ENCODE measurements at places on chromosomes 6 and 20. TPM values are rescaled to one million over a fixed set of nuclear protein-coding genes. Genes with fewer than 3 reads are reported as not detected.
A peak's percentile ranks its signal among the peaks of the same experiment; 100 is the strongest.

GRCh38 chr6:140879946-140880345 is 1252.8 kb upstream of the GJE1 start:
- H3K36me3 ChIP-seq: no peaks in the 10 kb centered on the region
- no peak for DNase-seq
- no peaks in the 10 kb centered on the region for H3K27me3 ChIP-seq
- H3K27ac ChIP-seq: no peak overlapping the region
- no peaks in the 10 kb centered on the region for H3K4me1 ChIP-seq

The ECT2L gene
- not detected for total RNA-seq

The BCKDHB gene
- 18.8 TPM for total RNA-seq

GRCh38 chr6:93183531-93183972 is 235.8 kb downstream of the EPHA7 start:
- no peaks in the 10 kb centered on the region for H3K4me1 ChIP-seq
- H3K4me3 ChIP-seq: no peak overlapping the region
- H3K27me3 ChIP-seq: no peaks in the 10 kb centered on the region
- H3K27ac ChIP-seq: no peak overlapping the region
- no peaks in the 10 kb centered on the region for H3K36me3 ChIP-seq

The CST1 gene
- total RNA-seq: not detected

GRCh38 chr6:40550202-40551101 is 36.7 kb downstream of the LRFN2 start:
- no peaks in the 10 kb centered on the region for H3K36me3 ChIP-seq
- H3K4me3 ChIP-seq: no peak overlapping the region

DNA sequence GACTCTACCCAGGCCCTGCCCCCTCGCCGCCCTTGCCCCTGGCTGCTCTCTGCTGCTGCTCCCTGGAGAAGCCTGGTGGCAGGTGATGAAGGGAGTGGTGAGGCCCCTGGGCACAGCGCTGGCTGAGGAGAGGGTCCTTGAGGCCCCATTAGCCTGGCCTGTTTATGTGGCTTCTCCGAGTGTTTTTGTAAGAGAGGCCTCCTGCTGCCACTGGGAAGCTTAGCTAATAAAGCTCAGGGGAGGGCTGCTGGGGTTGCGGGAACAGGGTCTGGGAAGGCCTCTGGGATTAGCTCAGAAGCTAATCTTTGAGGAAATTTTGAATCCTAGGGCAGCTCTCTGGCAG is 15.5 kb downstream of the EBF4 start:
- no peak overlapping the region for H3K4me3 ChIP-seq
- no peak for DNase-seq
- no peak overlapping the region for H3K27ac ChIP-seq
- H3K36me3 ChIP-seq: no peaks in the 10 kb centered on the region
- H3K27me3 ChIP-seq: no peaks in the 10 kb centered on the region
- peaks cover 9% of the 10 kb centered on the region for H3K4me1 ChIP-seq

The MYH7B gene
- 0.04 TPM for total RNA-seq

GRCh38 chr6:111603040-111603439 is 2.6 kb downstream of the TRAF3IP2 start:
- H3K27me3 ChIP-seq: no peaks in the 10 kb centered on the region
- no peak overlapping the region for H3K27ac ChIP-seq
- peaks cover 49% of the 10 kb centered on the region for H3K4me1 ChIP-seq
- H3K36me3 ChIP-seq: peaks cover 11% of the 10 kb centered on the region
- H3K4me3 ChIP-seq: no peak overlapping the region
- DNase-seq: no peak

The SPATA25 gene
- 0.56 TPM for total RNA-seq

The PLCB4 gene
- not detected for total RNA-seq

The NHLRC1 gene
- not detected for total RNA-seq

GRCh38 chr20:35327074-35327976 is 35.1 kb upstream of the FAM83C start:
- H3K4me1 ChIP-seq: peaks cover 10% of the 10 kb centered on the region
- no peak overlapping the region for H3K27ac ChIP-seq
- H3K4me3 ChIP-seq: no peak overlapping the region

GRCh38 chr6:40541556-40542174 is 45.5 kb downstream of the LRFN2 start:
- H3K27ac ChIP-seq: peak overlapping the region; percentile 36
- H3K4me1 ChIP-seq: no peaks in the 10 kb centered on the region
- H3K4me3 ChIP-seq: no peak overlapping the region

- peak; percentile 67 for DNase-seq
- peaks cover 14% of the 10 kb centered on the region for H3K36me3 ChIP-seq
- peaks cover 36% of the 10 kb centered on the region for H3K4me1 ChIP-seq
- H3K27ac ChIP-seq: peak overlapping the region; percentile 70
- H3K27me3 ChIP-seq: no peaks in the 10 kb centered on the region
These were observed 42.7 kb downstream of the ANKRD6 start for GRCh38 chr6:89475634-89476033.

DNA sequence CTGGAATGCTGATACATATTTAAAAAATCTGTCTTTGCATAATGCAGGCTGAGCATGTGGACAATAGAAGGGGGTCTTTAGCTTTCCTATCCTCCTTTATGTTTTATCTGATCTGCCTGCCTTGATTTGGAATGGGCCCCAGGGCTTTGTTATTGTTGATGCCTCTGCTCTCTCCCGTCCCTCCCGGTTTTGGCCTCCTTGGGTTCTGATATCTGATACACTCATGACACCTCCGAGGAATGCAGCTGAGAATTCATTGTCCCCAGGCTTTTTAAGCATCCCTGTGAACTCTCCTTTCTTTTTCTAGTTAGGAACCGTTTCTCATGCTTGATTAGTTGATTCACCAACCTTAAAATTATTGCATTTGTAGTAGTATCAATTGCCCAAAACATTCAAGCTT is 185.5 kb upstream of the RALGAPA2 start:
- DNase-seq: no peak
- H3K4me1 ChIP-seq: no peaks in the 10 kb centered on the region
- H3K27ac ChIP-seq: no peak overlapping the region

- DNase-seq: no peak
- no peak overlapping the region for H3K4me3 ChIP-seq
- H3K4me1 ChIP-seq: no peaks in the 10 kb centered on the region
- H3K27me3 ChIP-seq: peaks cover 24% of the 10 kb centered on the region
These were observed 105.9 kb upstream of the SPACA1 start for GRCh38 chr6:87941556-87942358.

The SASH1 gene
- total RNA-seq: 0.47 TPM

- H3K4me3 ChIP-seq: no peak overlapping the region
- H3K4me1 ChIP-seq: no peaks in the 10 kb centered on the region
- no peaks in the 10 kb centered on the region for H3K36me3 ChIP-seq
- no peak for DNase-seq
- H3K27me3 ChIP-seq: peaks cover 2% of the 10 kb centered on the region
These were observed 68.8 kb downstream of the TMEM170B start for GRCh38 chr6:11606332-11606731.

DNA sequence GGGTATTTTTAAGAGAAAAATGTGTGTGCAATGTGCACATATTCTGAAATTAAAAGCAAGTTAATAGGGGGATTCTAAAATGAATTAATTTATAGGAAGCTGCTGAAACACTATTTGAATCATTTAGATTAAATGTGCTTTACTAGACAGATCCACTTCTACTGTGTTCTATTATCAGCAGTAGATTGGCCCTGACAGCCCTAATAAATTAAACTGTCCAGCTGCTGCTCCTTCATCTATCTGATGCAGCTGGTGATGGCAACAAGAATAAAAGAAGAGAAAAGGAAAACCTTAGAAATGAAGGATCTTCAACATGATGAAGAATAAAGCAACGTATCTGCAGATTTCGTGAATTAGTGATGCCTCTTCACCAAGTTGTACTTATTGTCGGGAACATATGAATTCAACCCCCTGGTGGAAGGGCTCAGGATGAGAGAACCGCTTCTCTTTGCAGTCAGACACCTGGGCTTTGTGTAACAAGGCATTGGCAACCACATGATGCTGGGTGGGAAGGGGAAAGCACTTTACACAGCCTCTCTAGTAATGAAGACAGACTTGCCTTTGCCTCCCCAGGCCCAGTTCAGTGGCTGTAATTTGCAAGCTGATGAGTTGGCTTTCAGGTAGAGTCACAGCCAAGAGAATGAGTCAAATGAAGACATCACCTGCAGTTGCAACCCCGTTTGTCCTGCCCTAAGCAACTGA is 94.4 kb downstream of the LAMP5 start:
- no peak overlapping the region for H3K27ac ChIP-seq
- H3K4me3 ChIP-seq: no peak overlapping the region
- H3K27me3 ChIP-seq: peaks cover under 1% of the 10 kb centered on the region
- no peak for DNase-seq
- H3K4me1 ChIP-seq: no peaks in the 10 kb centered on the region

- no peak overlapping the region for H3K4me3 ChIP-seq
- H3K27ac ChIP-seq: no peak overlapping the region
These were observed 55.3 kb downstream of the DNAAF9 start for GRCh38 chr20:3352202-3352601.

The ADTRP gene
- 2.5 TPM for total RNA-seq

DNA sequence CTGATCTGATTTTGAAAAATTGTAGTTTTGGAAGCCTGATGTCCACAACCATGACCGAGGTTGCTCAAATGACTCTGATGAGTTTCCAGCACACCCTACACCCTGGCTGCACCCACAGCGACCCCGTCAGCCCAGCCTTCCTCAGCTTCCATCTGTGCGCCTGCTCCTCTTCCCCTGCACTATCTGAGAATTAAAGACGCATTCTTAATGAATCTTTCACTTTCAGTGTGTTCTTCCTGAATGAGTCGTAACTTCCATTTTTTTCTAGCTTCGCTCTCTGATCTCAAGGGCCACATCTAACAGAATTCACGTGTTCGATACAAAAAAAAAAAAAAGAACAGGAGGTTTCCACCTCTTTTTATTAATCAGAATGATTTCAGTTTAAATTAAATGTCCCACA is 21.3 kb upstream of the RREB1 start:
- peaks cover 38% of the 10 kb centered on the region for H3K27me3 ChIP-seq
- no peaks in the 10 kb centered on the region for H3K36me3 ChIP-seq
- peaks cover 32% of the 10 kb centered on the region for H3K4me1 ChIP-seq

- H3K4me1 ChIP-seq: peaks cover 50% of the 10 kb centered on the region
- DNase-seq: no peak
- peak overlapping the region; percentile 12 for H3K4me3 ChIP-seq
These were observed 55.4 kb upstream of the RIPOR2 start for GRCh38 chr6:24990944-24991809.

The YIPF3 gene
- 68.1 TPM for total RNA-seq

- no peaks in the 10 kb centered on the region for H3K4me1 ChIP-seq
- H3K36me3 ChIP-seq: no peaks in the 10 kb centered on the region
- no peak overlapping the region for H3K27ac ChIP-seq
- DNase-seq: no peak
- peaks cover 8% of the 10 kb centered on the region for H3K27me3 ChIP-seq
- no peak overlapping the region for H3K4me3 ChIP-seq
These were observed 1.4 kb downstream of the UNC93A start for GRCh38 chr6:167292301-167293087.

DNA sequence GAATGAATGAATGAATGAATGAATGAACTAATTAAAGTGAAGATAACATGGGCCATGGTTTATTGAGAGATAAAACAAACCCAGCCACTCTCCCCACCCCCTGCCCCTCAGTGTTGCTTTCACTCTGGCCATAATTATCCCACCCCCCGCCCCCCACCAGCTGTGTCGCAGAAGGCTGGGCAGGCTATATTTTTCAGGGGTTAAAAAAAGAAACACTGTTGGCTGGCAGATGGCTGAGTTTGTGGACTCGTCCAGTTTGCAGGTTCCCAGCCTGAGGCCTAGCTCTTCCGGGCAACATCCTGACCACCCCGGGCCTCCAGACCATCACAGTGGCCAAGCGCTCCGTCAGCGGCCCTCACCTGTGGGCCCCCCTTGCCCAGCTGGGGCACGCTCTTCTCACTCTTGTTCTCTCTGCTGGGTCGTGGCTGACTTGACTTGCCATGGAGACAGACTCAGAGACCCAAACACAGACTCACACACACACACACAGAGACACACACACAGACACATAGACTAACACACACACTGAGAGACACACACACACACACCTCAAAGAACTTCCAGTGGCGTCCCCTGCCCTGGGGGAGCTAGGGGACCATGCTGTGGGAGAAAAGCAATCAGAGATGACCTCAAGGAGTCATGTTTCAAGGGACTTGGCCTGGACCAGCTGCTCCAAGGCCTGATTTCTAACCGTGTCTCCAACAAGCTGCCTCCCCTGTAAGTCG is 2.2 kb upstream of the GRM4 start:
- DNase-seq: no peak
- no peak overlapping the region for H3K27ac ChIP-seq
- peaks cover 4% of the 10 kb centered on the region for H3K4me1 ChIP-seq
- H3K4me3 ChIP-seq: no peak overlapping the region

- no peak overlapping the region for H3K4me3 ChIP-seq
- no peaks in the 10 kb centered on the region for H3K4me1 ChIP-seq
- no peak for DNase-seq
- H3K36me3 ChIP-seq: no peaks in the 10 kb centered on the region
- no peak overlapping the region for H3K27ac ChIP-seq
These were observed 84.9 kb upstream of the NRN1 start for GRCh38 chr6:6091608-6092002.

The SAMD10 gene
- total RNA-seq: 17.2 TPM

- H3K27ac ChIP-seq: no peak overlapping the region
- no peak overlapping the region for H3K4me3 ChIP-seq
- H3K27me3 ChIP-seq: peaks cover 7% of the 10 kb centered on the region
- peaks cover 5% of the 10 kb centered on the region for H3K4me1 ChIP-seq
- H3K36me3 ChIP-seq: no peaks in the 10 kb centered on the region
- no peak for DNase-seq
These were observed 110.0 kb upstream of the KCNK16 start for GRCh38 chr6:39432330-39433025.

The CRISP3 gene
- total RNA-seq: not detected

DNA sequence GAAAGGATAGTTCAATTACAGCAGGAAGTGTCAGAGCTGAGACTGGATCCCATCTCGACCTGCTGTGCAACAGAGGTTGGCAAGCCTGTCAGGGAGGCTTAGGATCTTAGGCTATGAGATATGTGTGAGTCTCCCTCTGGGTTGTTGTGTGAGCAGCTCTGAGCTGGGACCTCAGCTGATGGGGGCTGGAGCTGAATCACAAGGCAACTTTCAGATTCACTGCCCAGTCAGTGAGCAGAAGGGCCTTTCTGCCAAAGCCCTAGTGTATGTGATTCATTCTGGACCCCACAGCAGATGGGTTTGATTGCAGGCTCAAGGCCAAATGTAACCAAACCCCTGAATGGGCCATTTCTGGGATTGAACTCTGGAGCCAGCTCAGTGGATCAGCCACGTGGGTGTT is 4.5 kb downstream of the PI3 start:
- no peak overlapping the region for H3K27ac ChIP-seq
- H3K4me1 ChIP-seq: peaks cover 9% of the 10 kb centered on the region
- peaks cover 6% of the 10 kb centered on the region for H3K27me3 ChIP-seq
- no peak overlapping the region for H3K4me3 ChIP-seq

Data from activated CD4-positive, alpha-beta T cell treated with anti-CD3 and anti-CD28 coated beads, Interleukin-2, amount 10 ng/mL, durations not matched to agents 7 days and 5 days (primary cell).